ENCODE measurements at places on chromosomes 6 and 20.

DNA sequence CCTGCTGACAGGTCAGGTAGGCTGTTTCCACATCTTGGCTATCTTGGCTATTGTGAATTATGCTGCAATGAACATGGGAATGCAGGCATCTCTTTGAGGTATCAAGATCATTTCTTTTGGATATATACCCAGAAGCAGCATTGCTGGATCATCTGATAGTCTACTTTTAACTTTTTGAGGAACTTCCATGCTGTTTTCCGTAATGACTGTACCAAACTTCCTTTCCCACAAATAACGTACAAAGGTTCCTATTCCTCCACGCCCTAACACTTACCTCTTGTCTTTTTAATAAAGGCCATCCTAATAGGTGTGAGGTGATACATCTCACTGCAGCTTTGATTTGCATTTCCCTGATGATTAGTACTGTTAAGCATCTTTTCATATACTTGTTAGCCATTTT is 338.7 kb upstream of the RUNX2 start:
- no peak for DNase-seq

DNA sequence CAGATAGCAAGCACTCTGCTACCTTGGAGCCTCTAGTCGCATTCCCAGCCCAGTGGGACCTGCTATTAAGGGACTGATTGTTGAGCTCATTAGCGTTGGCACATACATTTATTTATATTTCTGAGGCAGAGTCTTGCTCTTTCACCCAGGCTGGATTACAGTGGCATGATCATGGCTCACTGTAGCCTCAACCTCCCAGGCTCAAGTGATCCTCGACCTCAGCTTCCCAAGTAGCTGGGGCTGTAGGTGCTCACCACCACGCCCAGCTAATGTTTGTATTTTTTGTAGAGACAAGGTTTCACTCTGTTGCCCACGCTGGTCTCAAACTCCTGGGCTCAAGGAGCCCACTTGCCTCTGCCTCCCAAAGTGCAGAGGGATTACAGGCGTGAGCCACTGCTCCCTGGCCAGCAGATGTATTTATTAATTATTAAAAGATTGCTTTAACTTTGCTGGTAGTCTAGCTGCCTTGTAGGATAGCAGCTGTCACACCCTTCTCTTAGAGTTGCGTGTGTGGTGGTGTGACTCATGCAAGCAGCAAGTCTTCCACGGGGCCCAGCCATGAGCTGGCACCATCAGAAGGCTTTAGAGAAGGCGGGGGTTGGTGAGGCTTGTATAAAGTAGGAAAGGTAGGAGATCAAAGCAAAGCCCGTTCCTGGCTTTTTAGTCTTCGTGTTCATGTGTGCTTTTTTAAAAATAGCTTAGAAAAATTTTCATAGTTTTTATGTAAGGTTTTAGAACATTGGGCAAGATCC is 16.5 kb downstream of the ACTR5 start:
- DNase-seq = peak; percentile 81

- peak; percentile 21 for DNase-seq
These were observed 18.3 kb upstream of the NHSL1 start for GRCh38 chr6:138517635-138518034.

DNA sequence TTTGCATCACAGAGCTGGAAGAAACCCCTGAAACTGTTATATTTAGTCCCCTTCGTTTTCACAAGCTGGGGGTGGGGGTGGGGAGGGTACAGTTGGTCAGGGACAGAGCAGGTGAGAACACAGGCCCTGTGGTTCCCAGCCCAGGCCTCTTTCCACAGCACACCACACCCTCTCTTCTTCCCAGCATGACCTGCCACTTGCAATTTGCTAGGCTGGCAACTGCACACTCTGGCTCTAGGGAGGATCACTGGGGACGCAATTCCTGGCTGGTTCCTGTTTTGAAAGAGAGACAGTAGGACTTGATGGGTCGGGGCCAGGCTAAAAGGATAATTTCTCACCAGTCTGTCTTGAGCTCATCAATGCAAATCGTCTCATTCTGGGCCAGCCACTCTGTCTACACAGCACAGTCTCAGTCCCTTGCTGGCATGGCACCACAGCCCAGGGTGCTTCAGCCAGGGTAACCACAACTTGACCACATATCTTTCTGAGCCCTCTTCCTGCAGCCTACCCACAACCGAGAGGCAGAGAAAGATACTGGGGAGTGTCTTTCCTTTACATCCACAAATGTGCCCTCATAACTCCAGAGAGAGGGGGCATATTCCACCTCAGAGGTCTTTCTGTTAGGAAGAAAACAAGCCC is 41.7 kb upstream of the EMILIN3 start:
- no peak for DNase-seq

- DNase-seq = no peak
These were observed 81.0 kb upstream of the FOXQ1 start for GRCh38 chr6:1230689-1231605.

DNA sequence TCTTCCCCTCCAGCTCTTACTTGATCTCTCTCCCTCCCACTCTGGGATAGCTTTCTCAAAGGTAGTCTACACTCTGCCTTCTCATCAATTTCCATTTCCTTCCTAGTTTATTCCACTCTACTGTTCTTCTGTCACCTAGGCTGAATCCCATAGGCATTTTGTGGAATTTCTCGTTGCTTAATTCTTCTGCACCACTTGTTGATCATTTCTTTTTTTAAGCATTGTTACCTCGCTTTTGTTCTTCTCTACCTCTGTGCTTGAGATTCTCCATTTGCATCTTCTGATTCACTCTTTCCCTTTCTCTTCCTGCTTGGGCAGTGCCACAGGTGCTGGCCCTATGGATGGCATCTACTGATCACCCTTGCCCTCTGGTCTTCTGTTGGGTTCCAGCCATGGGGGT is 567.2 kb downstream of the CDH26 start:
- DNase-seq = no peak

- DNase-seq = no peak
These were observed 164.1 kb upstream of the CHD6 start for GRCh38 chr20:41782255-41782654.

DNA sequence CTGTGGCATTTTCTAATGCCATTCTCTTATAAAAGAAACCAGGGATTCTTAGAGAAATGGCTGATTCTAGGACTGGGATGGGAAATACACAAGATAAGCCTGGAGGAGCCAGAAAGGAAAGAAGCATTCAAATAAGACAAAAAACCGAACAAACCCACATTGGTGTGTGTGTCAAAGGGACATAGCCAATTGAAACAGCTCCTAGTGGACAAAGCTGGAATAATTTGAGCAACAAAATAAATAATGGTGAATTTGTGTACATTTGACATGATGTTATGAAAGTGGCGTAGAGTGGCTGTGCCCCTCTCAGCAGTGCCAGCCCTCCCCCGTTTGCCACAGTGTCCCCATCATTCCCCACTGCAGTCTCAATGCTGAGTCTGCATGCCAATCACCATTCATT is 55.5 kb downstream of the B3GAT2 start:
- DNase-seq = no peak

All from fibroblast of upper back skin (primary cell).